ENCODE measurements at places on chromosomes 13 and 19.

DNA sequence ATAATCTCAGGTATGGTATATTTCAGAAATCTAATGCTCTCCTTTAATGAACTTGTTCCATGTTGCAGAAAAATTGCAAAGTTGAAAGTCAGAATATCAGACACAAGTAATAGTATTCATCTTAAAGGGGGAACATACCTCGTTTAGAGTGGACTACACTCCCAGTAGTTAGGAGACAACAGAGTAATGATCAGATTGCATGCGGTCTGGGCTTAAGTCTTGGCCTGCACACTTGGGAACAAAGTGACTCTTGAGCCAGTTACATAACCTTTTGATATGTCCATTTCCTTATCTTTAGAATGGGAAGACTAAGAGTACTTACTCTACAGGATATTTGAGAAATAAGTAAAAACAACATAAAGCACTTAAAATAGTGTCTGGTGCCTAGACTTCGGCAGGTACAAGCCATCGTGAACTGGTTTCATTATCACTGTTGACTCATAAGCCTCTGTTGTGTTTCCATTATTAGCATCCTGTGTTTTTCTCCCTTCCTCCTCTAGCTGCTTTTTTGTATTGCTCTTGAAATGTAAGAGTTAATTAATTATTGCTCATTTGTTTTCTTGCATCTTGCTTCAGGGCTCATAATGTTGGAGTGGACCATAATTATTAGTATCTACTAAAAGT lies 53.0 kb downstream of the DPY19L3 start:
- DNase-seq, result no peak

GRCh38 chr13:27619093-27619727 lies 1.1 kb downstream of the LNX2 start:
- no peak for DNase-seq

GRCh38 chr19:2461751-2462634 lies 5.2 kb upstream of the LMNB2 start:
- DNase-seq, result peak; percentile 76

- peak; percentile 72 for DNase-seq
Measured at GRCh38 chr19:54893406-54893805, 12.5 kb upstream of the NCR1 start.

- peak; percentile 80 for DNase-seq
Measured at GRCh38 chr19:42277821-42278451, 8.9 kb downstream of the CIC start.

DNA sequence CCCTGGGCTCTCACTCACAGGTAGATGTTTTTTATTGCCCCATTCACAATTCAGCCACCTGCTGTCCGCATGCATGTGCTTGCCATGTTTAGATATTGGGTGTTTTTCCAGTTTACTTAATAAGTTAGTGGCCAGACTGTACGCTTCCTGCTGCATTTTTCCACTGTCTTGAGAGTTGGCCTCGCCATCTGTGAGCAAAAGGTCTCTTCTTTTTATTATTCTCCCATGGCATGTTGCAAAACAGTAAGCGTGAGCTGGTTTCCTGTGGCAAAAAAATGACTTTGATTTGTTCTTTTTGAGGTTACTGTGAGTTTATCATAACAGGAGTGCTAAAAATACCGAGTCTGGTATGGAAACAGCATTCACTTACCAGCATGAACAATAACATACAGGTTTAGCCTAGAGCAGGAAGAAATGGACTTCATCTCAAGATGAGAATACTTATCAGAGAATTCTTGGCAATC lies 46.0 kb downstream of the SAE1 start:
- peak; percentile 63 for DNase-seq

DNA sequence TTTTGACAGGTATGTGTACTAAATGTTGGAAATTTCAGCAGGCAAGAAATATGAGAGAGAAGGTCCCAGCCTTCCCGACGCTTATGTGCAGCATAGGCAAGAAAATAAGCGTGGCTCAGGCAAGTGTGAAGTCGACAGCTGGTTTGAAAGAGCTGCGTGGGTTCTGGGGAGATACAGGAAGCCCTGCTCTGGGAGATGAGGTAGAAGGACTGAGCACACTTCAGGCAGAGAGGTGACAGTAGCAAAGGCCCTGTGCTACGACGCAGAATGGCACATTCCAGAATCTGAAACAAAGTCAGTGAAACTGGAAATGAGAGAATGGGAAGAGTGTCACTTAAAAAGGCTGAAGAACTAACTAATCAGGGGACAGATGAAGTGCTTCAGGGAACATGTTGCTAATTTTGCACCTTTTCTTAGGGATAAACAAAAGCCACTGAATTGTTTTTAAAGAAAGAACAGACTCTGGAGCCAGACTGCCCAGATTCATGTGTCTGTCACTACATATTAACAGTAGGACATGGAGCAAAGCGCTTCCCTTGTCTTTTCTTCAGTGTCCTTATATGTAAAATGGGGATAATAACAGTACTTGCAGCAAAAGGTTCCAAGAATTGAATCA lies 160.1 kb downstream of the SPRY2 start:
- no peak for DNase-seq

DNA sequence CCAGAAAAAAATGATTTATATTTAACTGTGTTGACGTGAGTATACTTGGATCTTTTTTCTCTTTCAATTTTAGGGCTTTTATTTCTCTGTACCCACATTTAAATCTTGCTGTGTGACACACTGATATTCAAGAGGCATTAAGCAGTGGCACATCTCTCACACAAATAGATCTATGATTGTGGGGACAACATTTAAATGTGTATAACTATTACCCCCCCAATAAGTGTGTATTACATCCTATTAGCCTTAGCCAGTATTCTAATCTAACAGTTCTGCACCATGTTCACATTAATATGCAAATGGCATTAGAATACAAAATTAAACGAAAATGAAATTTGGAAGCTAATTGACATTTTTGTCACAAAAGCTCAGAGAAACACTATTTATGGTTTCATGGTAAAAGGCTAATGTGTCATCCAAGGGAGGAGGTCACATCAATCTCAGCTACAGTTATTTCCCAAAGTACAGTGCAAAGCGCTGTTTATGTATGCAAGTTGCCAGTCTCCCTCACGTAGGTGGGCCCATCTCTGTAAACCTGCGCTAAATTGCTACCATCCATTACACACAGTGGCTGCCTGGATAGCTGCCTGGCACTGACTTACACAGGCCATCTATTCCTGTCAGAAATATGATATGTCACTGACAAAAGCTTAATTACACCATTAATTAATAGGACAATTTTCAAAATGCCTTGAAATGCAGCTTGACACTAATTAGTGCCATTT lies 984.7 kb upstream of the PCDH9 start:
- DNase-seq, result no peak

DNA sequence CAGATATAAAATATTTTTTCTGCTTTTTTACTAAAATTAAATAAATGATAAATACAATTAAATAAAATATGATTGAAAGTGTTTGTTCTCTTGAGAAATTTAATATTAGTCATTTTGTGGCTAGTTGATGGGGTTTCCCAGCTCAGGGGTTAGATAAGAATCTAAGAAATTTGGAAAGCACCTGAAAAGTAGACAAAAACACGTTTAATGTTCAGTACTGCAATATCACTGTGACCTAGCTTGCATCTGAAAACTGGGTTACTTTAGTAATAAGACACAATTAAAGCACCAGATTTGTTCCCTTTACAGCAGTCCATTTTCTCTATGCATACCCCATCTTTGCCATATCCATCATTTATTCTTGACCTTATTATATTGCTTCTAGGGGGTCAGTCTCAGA lies 1454.8 kb upstream of the SPRY2 start:
- no peak for DNase-seq

DNA sequence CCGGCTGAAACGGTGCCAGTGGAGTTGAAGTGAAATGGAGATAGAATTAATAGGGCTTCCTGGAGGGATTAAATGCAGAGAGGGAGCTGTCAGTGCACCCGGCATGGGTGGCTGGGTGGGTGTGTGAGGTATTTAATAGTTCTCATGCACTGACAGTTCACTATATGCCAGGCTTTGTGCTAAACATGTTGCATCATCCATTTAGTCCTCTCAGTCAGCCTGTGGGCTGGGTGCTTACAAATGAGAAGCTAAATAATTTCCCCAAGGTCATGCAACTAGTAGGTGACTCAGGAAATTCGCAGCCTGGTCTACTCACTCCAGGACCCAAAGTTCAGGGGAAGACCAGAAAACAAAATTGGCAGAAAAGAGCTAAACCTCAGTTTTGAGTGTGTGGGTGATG lies 63.5 kb upstream of the SPATA13 start:
- no peak for DNase-seq

GRCh38 chr13:110300090-110300815 lies 6.7 kb downstream of the COL4A1 start:
- no peak for DNase-seq

GRCh38 chr19:2302319-2303210 lies 5.4 kb downstream of the LINGO3 start:
- DNase-seq, result no peak

DNA sequence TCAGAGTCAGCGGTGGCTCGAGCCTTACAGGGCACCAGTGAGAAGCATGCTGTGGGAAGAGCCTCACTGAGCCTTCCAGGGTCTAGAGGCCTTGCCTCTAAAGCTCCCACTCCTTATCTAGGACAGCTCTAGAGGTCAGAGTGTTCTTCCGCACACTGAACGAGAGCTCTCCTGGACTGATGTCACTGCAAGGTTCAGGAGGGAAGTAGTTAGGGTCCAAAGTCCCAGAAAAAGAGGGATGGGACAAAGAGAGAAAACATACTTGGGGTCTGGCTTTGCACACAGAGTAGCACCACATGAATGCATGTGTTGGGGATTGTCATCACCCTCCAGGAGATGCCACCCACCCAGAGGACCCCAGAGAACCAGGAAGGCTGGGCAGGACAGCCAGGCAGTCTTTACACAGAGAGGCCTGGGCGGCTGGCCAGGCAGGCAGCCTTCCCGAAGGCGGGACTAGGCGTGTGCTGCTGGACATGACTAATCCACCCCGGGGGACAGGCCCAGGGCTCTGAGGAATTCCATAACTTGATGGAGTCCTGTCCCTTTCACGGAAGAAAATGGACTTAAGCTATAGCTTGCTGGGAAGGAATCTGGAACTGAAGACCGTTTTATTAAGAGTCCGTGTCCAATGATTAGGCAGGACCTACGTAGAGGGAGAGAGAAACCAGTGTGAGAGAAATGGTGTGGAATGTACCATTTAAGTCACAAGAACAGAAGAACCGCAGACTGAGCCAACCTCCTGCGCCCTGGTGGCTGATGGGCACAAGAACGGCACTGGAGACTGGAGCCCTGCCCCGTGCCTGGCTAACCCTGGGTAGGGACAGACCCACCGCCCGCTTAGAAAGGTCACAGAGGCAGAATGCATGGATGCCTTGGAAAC lies 16.6 kb upstream of the EPHX3 start:
- DNase-seq, result peak; percentile 87

- DNase-seq, result no peak
Measured at GRCh38 chr13:101390461-101390860, 25.8 kb downstream of the NALCN start.

- DNase-seq, result peak; percentile 27
Measured at GRCh38 chr19:51980116-51980736, 6.4 kb downstream of the ZNF350 start.

- DNase-seq, result no peak
Measured at GRCh38 chr13:30615866-30616541, 1.7 kb upstream of the USPL1 start.

GRCh38 chr19:12865746-12866415 lies 15.4 kb downstream of the DNASE2 start:
- DNase-seq, result no peak

DNA sequence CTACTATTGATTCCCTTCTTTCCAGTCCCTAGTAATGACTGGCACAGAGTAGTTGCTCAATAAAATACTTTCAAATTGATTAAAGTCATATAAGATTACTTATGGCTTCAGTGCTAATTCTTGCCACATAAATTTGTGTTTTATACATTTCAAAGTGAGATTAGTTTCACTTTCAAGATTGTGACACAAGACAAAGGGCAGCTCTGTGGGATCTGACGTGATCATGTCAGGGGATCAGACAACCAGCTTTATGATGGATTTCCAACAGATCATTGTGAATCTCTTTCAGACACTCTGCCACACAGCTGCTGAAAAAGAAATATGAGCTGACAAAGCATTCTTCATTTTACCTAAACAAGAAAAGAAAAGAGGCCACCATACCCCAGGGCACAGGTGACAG lies 73.4 kb upstream of the POMP start:
- DNase-seq, result no peak

DNA sequence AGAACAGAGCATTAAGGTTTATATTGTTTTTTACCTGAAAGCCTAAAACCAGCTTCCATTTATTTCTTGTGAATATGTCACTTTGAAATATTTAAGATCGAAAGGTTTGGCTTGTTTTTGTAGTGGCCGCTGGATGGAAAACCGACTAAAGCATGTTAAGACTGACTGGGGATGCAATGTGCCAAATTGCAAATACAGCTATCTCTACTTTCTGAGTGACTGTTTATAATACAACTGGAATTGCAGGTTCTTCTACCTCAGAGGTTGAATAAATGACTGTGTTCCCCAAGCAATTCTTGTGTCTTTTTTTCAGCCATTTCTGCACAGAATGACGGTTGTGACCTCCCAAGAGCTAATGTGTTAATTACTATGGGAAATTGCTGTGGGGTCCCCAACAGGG lies 50.0 kb upstream of the TMTC4 start:
- DNase-seq, result no peak

- DNase-seq, result no peak
Measured at GRCh38 chr13:106513025-106513983, 22.2 kb downstream of the EFNB2 start.

DNA sequence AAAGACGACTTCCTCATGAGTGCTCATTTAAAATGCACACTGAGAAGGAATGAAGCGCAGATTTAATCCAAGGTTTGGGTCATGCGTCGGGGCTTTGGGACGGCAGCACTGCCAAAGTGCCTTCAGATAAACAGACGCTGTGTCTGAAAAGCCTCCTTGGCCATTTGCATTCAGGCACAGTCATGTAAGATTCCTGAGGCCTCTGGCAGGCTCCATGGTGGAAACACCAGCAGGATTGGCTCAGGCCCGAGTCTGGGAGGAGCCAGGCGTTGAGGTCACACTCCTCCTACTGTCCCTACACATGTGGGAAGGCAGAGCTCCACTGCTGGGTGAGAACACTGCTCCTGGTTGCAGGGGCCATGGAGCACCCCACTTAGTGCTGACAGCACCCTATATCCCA lies 113.3 kb upstream of the KL start:
- DNase-seq, result no peak

DNA sequence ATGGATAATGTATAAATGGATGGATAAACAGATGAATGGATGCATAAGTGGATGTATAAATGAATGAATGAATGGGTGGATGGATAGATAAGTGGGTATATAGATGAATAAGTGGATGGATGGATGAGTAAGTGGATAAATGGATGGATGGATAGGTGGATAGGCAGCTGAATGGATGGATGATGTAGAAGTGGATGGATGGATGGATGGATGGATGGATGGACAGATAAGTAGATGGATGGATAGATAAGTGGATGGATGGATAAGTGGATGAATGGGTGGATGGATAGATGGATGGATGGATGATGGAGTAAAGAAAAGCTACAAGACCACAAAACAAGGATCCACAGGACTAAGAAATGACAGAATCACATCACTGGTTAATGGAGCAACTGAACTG lies 9.0 kb upstream of the COMP start:
- no peak for DNase-seq

DNA sequence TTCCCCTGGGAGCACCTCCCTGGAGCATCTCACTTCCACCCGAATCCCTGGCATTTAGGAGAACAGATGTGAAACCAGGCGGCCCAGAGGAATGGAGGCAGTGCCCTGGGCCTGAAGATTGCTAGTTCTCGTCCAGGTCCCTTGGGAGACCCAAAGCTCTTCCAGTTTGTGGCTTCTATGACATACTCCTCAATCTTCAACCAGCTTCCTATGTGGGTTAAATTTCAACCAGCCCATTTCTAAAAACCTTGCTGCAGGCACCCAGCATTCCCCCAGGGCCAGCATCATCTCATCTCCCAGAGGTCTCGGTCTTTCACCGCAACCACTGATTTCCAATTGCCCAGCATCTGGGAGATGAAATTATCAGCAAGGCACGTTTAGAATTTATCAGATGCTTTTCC lies 46.0 kb upstream of the STK24 start:
- no peak for DNase-seq

All from NCI-H226 (cell line).